ENCODE measurements at places on chromosomes 5 and 9.
A peak's percentile ranks its signal among the peaks of the same experiment; 100 is the strongest.

- DNase-seq = no peak
Measured at GRCh38 chr5:123091298-123092222, 2.5 kb downstream of the PRDM6 start.

GRCh38 chr5:143304836-143305475 lies 98.5 kb downstream of the NR3C1 start:
- DNase-seq = no peak

DNA sequence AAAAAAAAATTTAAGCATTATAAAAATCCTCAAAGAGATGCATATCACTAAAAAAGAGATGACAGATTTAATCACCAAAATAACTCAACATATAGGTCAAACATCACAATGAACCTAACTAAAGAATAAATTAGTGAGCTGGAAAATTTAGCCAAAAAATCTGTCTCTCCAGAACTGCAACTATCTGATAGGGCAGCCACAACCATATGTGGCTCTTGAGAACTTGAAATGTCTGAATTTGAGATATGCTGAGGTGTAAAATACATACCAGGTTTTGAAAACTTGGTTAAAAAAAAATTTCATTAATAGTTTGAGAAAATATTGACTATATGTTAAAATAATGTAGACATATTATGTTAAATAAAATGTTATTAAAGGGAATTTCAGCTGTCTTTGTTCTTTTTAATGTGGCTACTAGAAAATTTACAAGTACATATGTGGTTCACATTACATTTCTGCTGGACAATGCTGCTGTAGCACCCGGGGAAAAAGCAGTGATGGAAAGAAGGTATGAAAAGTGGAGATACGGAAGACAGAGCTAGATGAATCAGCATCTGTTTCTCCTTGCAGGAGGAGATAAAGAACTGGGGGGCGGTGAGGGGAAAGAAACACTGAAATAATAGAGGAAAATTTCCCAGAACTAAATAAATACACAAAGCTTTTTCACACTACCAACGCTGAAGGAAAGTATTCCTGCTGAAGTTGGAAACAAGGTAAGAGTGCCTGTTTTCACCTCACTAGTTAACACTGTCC lies 66.1 kb downstream of the DCP2 start:
- no peak for DNase-seq

- no peak for DNase-seq
Measured at GRCh38 chr9:104841601-104842141, 77.7 kb downstream of the NIPSNAP3B start.

- DNase-seq = no peak
Measured at GRCh38 chr5:59792983-59793585, 100.4 kb downstream of the PDE4D start.

- no peak for DNase-seq
Measured at GRCh38 chr9:114774524-114774923, 31.3 kb downstream of the TNFSF15 start.

GRCh38 chr9:77832639-77833038 lies 184.5 kb upstream of the GNA14 start:
- DNase-seq = no peak

DNA sequence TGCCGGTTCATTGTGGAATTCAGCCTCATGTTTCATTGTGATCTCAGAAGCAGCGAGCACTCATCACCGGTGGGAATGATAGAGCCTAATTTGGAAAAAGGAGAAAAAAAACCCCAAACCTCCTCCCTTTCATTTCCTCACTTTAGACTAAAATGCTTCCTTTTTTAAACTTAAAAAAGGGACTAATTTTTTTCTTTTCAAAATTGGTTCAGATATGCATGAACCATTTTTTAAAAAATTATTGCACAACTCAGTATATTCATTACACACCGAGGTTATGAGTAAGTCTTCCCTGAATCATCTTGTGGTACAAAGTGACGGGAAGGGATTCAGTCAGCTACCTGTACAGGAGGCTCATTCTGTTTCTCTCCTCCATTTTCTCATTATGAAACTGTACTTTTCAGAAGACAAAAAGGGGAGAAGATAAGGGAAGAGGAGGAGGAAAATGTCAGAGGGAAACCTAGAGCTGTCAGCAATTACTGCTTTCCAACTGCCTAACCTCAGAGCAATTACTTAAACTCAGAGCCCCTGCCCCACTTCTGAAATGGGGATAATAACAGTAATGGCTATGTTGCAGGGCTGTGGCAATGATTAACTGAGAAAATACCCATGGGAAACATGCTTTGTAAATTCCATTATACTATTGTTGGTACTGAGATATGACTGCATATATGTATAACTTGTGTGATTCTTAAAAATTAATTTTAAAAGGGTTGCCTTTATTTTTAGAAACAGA lies 24.0 kb downstream of the GALNT10 start:
- DNase-seq = no peak

DNA sequence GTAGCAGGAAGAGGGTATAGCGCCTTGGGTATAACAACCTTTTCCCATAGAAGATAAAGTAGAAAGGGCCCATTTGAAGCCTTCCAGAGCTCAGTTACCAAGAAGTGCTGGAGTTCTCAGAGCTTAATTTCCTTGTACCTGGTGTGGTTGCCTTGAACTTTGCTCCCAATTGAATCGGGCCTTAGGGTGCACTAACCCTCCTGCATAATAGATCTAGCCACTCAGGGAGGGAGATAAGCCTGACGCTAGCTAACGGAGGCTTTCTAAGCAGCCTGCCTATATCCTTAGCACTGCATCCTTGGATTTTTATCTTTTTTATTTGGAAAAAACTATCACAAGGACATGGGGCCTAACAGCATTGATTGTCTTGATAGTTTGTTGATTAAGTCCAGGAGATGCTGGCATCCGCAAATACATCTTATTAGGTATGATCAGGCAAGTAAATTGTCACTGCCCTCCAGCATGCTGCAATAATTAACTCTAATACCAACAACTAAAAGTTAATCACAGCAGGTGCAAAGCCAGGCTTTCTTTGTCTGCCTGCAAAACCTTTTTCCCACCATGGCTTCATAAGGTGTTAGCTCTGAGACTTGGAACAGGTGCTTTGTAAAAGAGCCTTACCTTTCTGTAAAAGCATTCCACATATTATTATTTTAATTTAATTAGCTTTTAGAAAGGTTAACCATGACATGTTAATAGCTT lies 199.4 kb downstream of the SREK1 start:
- DNase-seq = no peak

GRCh38 chr5:118228489-118228888 lies 759.9 kb downstream of the DTWD2 start:
- no peak for DNase-seq

DNA sequence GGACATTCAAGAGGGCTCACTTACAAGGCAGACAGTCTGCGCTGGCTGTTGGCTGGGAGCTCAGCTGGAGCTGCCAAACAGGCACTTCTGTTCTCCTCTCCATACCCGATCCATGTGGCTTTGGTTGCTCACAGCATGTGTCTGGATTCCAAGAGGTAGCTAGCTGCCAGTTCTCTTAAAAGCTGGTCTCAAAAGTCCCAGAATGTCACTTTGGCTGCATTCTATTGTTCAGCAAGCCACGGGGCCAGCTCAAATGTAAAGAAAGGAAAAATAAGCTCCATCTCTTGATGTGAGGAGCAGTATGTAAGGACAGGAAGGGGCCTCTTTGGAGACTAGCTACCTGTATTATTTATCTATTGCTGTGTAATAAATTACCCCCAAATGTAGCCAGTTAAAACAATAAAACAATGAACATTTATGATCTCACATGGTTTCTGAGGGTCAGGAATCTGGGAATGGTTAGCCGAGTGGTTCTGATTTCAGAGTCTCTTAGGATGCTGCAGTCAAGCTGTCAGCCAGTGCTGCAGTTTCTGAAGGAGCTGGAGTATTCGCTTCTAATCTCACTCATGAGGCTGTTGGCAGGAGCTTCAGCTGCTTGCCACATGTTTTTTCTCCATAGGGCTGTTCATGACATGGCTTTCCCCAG lies 112.7 kb upstream of the CLINT1 start:
- DNase-seq = no peak

DNA sequence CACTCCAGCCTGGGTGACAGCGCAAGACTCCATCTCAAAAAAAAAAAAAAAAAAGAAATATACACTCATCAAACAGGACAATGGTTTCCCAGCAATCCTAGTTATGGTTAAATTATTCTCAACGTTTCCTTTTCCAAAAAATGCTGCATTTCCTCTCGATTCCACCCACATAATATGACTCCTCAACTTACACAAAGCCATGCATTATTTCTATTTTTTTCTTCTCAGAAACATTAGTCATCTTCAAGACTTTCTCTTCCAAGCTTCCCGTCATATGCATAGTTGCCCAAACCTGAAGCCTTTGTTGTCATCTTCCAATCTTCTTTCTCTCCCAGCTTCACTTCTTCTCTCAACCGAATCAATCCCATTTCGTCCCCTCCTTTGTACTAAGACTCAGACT lies 61.4 kb upstream of the RANBP6 start:
- DNase-seq = no peak

- DNase-seq = peak; percentile 13
Measured at GRCh38 chr5:14109041-14109747, 33.9 kb upstream of the TRIO start.

DNA sequence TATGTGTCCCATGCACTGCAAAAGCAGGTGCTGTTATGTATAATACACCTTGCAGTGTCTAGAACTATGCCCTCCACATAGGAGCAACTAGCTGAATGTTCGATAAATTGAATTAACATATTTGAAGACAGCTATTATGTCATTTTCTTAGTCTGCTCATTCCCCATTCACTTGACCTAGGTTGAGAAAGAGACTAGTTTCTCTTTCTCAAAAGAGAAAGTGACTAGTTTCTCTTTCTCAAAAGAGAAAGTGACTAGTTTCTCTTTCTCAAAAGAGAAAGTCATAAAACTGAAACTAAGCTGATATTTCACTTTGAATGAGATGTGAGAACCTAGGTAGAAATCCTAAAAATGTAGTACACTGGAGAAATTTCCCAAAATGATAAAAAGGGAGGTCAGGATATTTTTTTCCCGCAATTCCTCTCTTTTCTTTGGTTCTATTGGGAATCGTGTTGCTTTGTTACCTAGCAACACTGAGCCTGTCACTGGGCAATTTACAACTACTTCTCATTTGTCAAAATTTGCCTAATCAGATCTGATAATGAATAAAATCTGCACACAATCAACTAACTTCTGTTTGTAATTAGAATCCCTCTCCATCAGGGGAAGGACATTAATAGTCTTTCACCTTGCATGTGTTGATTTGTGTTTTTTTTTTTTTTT lies 132.0 kb upstream of the GRIA1 start:
- no peak for DNase-seq

GRCh38 chr9:69264526-69264925 lies 60.5 kb upstream of the ENTREP1 start:
- DNase-seq = no peak

GRCh38 chr9:89462199-89462598 lies 35.7 kb downstream of the SEMA4D start:
- DNase-seq = no peak

DNA sequence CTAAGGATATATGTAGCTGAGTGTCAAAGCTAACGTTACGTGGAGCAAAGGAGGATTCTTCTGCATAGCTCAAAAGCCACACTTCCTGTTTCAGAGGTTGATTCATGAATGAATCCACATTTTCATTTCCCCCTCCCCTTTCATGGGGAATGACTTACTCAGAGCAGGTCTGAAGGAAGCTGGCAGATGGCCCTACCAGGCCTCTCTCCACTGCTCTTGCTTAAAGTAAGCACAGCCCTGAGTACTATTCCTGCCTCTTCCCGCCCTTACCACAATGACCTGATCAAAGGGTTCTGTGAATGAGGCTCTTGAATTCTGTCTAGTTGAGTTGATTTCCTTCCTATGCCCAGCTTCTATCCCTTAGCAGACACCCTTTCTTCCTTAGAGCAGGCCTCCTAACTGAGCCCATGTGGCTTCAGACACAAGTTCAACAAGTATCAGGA lies 6.3 kb downstream of the IGIP start:
- DNase-seq = no peak

DNA sequence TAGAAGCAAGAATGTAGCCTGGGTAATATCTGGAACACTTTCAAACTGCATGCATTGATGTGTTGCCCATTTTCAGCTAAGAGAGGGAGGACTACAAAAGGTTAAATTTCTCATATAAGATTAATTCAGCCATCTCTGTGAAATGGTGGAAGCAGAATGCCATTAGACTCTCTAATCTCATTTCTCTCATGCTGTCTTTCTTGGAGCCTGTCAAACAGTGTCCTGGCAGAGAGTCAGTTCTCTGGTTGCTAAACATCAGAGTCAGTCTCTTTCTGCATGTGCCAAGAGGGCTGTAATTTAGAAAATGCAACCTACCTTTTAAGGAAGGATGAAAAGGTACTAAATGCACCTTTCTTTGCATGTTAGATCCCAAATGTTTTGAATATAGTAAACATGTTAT lies 910 bp upstream of the GARNL3 start:
- no peak for DNase-seq

- DNase-seq = no peak
Measured at GRCh38 chr9:76545191-76545590, 86.2 kb downstream of the GCNT1 start.

GRCh38 chr5:82154776-82155175 lies 123.4 kb downstream of the RPS23 start:
- DNase-seq = no peak

DNA sequence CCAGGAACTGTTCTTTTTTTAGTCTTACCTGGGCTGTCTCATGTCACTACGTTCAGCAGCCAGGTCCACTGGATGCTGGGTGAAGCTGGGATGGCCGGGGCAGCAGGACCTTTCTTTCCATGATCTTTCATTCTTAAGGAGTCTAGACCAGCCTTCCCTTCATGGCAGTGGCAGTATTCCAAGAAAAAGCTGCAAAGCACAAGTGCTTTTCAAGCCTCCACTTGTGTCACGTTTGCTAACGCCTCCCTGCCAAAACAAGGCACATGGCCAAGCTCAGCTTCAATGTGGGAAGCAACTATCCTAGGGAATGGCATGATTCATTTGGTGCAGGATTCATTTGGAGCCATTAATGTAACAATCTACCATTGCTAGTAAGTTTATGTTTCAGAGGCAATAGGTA lies 94.8 kb downstream of the RCL1 start:
- no peak for DNase-seq

- no peak for DNase-seq
Measured at GRCh38 chr5:74679966-74680365, 5.1 kb upstream of the HEXB start.

DNA sequence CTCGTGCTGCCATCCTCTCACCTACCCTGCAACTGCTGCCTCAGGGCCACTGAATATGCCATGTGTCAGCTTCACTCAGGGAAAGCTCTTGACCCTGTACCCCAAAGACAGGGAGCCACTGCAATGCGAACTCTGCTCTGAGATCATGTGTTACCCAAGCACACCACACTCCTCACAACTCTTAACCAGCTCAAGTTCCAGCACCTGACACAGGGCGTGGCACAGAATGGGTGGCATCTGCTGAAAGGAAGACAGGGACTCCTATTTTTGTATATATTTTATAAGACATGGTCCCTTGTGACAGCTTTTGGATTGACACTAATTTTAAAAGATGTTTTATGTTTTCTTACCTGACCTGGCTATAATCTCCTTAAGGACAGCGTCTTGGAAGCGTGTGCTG lies 10.7 kb downstream of the PHYKPL start:
- no peak for DNase-seq

All from stimulated activated CD8-positive, alpha-beta memory T cell treated with anti-CD3 and anti-CD28 coated beads, Interleukin-4, amount 100 ng/mL, for 24 hours (primary cell).